ENCODE measurements at places on chromosomes 4 and X. TPM values are rescaled to one million over a fixed set of nuclear protein-coding genes. Genes with fewer than 3 reads are reported as not detected.

The FOXR2 gene
- total RNA-seq, result not detected

The FRMD7 gene
- total RNA-seq, result not detected

The PROM1 gene
- under 0.01 TPM for total RNA-seq

The EFNB1 gene
- total RNA-seq, result 25.0 TPM

The BEX5 gene
- total RNA-seq, result 0.33 TPM

The SEPTIN11 gene
- total RNA-seq, result 241 TPM

The SHROOM2 gene
- 0.75 TPM for total RNA-seq
